ENCODE measurements at places on chromosomes 13 and 19.

DNA sequence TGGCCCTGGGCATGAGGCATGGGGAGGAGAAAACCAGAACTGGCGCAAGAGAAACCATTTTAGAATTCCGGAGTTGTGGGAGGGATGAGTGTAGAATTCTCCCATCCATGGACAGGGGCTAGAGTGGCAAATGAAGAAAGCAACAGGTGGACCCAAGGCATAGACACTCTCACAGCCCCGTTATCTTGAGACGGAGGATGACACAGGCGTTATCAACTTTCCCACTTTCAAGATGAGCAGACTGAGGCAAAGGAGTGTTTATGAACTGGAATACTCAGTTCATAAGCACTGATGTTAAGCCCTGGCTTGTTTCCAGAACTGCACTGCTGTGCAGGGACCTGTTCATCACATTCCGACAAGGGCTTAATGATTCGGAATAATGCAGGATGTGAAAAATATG is 1.1 kb upstream of the GTF3A start:
- no peak for DNase-seq

DNA sequence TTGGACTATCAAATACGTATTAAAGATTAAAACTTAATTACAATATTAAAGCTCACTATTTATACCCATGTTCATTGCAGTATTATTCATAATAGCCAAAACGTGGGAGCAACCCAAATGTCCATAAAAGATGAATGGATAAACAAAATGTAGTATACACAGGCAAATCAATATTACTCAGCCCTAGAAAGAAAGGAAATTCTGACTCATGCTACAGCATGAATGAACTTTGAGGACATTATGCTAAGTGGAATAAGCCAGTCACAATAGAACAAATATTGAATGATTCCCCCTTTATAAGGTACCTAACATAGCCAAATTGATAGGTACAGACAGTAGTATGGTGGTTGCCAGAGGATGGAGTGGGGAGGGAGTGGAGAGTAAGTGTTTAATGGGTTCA is 457.3 kb downstream of the FGF14 start:
- no peak for DNase-seq

GRCh38 chr13:82374719-82375118 is 1507.6 kb downstream of the SLITRK1 start:
- no peak for DNase-seq

DNA sequence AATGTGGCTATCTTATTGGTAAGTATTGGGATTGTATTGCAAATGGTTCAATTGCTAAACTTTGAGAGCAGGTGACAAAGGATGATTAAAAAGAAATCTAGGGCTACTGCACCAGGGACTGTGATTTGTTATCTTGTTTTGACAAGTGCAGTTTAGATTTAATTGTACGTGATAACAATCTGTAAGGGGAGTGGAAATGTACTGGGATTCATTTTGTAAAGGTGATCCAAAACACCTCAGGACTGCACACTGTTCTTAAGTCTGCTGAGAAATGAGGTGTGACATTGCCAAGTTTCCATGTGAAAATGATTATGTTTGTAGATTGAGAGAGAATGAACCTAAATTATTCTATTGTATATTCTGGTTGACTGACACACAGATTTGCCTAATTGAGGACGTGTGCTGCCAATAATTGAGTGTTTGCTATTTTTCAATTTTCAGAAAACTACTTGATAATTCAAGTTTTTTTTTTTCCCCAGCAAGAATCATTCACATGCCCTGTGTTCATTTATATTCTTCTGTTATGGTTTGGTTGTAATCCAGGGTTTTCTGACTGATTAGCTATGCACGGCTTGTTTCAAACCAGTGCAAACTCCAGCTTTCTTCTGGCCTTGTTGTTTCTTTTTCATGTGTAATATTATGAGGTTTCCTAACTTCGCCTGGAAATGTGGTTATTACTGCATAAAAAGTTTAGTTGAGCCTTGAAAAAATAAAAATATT is 308.0 kb downstream of the OLFM4 start:
- DNase-seq = no peak

- no peak for DNase-seq
Observed at GRCh38 chr13:68347220-68347619, 1117.1 kb upstream of the PCDH9 start.

- DNase-seq = peak; percentile 97
Observed at GRCh38 chr19:47598407-47599349, 10.3 kb upstream of the BICRA start.

- DNase-seq = no peak
Observed at GRCh38 chr13:37039896-37040295, 19.6 kb downstream of the SUPT20H start.

- no peak for DNase-seq
Observed at GRCh38 chr13:77511552-77511951, 24.0 kb upstream of the SCEL start.

GRCh38 chr19:36244066-36244465 is 29.2 kb downstream of the ZNF146 start:
- peak; percentile 58 for DNase-seq

DNA sequence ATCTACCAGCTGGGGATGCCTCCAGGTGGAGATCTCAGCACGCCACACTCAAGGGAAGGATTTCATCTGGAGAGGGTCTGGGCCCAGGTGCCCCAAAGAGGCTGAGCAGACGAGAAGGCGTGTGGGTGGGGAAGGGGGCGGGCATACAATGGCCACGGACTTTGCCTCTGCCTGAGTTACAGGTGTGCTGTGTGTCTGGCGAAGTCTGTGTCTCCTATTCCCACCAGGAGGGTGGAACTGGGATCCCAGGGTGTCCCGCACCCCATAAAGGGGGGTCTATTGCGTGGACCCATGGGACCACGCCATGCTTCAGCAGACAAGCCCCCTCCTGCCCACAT is 3.6 kb downstream of the TLE2 start:
- DNase-seq = no peak

- DNase-seq = peak; percentile 98
Observed at GRCh38 chr19:17539238-17540117, 16.0 kb upstream of the COLGALT1 start.

DNA sequence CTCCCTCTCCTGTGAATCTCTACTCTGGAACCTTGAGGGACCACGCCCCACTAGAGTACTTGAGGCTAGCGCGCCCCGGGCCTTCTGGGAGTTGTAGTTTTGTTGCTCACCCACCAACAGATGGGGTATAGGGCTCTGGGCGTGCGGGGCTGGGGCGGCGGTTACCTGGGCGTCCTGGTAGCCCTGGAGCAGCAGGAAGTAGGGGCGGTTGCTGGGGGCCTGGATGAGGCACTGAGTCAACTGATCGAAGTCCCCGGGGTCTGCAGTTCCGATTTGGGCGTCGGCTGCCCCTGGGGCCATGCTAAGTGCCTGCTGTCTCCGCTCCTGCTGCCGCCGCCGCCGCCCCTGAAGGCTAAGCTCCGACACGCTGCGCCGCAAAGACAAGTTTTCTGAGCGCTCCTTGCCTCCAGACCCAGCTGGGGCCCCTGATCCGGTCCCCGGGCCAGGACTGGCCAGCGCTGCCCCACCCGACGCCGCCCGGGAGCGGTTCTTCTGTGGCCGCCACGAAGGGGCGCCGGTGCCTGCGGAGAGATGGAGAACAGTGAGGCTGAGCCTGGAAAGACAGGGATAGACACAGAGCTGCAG is 5.3 kb downstream of the RASIP1 start:
- peak; percentile 92 for DNase-seq

DNA sequence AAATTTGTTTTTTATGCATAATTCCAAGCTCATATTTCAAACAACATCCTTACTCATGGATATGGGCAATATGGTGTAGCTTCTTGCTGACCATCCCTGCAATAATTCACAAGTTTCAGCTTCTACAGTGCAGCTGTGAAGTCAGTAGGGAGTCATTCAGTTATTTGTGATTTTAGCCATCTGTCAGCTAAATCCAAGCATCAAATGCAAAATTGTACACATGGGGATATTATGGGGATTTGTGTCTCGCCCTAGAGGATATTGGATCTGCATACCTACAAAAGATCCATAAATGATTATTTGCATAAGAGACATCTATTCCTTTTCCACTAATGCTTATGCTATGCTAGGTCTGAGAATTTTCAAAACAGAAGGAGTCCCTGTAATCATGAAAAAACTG is 217.9 kb upstream of the SLITRK5 start:
- no peak for DNase-seq

GRCh38 chr19:14553939-14554243 is 18.0 kb downstream of the NDUFB7 start:
- no peak for DNase-seq

DNA sequence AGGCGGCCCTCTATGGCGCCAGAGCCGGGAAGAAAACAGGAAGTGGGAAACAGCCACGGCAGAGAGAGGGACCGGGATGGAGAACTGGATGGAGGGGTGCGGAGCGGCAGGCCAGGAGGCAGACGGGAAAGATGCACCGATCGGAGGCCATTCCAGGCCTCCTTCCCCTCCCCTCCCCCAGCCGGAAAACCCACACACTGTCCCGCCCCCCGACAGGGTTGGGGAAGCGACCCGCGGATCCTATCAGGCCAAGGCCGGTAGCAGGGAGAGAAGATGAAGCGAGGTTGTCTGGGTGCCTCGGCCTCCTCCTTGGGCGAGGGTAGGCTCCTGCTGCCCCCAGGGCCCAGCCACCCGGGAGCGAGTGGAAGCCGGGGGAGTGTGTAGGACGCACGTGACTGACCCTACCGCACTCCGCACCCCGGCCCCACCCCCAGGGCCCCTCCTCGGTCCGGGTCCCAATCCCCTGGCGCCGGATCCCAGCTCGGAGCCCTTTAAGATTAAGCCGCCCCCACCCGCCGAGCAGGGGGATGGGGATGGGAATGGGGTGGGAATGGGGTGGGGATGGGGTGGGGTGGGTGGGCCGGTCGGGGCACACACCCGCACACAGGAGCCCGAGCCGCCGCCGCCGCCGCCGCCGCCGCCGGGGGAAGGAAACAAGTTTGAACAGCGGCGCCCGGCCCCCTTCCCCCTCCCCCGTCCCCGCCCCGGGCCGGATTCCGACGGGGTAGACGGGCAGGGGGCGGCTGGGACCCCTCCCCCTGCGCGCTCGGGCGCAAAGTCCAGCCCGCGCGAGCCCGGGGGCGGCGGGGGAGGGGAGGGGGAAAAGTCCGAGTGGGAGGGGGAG is 1.5 kb downstream of the ERF start:
- peak; percentile 87 for DNase-seq

DNA sequence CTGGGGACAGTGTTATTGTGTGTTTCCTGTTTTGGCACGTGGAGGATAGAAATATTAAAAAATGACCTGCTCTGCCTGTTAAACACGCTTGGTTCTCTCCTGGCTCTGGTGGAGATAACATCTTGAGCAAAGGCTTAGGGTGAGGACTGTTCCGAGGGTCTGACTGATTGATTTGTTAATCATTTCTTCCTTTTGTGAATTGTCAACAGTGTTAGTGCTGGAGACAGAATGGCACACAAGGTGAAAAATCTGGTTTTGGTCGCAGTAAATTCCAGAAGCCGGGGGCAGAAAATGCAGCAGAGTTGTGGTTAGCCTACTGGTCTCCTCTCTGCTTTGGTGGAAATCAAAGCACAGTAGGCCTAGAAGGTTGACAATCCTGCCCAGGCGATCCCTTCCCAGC is 163.6 kb downstream of the FGF9 start:
- peak; percentile 13 for DNase-seq

GRCh38 chr19:8269724-8270123 is 38.4 kb downstream of the CD320 start:
- DNase-seq = no peak

DNA sequence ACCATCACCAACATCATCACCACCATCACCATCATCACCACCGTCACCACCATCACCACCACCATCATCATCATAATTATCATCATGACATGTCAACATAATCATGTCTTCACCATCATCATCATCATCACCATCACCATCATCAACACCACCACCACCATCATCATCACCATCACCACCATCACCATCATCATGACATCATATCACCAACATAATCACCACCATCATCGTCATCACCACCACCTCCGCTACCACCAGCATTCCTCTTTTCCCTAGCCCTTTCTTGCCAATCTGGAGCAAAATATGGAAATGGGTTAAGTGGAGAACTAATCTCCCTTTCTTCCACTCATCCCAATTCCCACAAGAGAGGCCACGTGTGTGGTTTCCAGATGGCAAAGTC is 1.1 kb upstream of the TTYH1 start:
- DNase-seq = no peak

- DNase-seq = no peak
Observed at GRCh38 chr13:67045357-67045756, 184.8 kb downstream of the PCDH9 start.

DNA sequence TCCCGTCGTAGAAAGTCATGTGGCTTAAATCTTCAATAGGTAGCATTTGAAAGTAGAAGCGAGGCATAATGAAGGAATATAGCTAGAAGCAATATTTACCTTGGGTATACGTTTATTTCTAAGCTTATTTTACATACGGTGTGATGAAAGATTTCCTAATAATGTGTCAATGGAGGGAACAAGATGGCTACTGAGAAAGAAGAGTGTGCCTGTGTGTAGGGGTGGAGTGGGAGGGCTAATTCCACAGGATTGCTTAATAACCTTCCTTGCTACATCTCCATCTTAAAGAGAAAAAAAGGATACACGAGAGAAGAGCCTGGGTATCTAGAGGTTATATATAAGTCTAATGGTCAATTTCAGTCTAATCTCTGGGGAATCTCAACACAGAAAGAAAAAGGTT is 2.0 kb downstream of the SPART start:
- DNase-seq = peak; percentile 53

DNA sequence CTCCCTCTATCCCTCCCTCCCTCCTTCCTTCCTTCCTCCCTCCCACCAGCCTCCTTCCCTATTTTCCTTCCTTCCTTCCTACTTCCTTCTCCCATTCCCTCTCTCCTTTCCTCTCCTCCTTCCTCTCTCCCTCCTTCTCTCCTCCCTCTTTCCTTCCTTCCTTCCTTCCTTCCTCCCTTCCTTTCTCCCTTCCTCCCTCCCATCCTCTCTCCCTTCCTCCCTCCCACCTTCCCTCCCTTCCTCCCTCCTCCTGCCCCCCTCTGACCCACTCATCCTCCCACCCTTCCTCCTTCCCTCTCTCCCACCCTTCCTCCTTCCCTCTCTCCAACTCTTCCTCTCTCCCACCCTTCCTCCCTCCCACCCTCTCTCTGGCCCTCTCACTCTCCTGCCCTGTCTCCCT is 132.1 kb downstream of the ZNF536 start:
- DNase-seq = no peak

- no peak for DNase-seq
Observed at GRCh38 chr19:33784432-33784831, 12.2 kb upstream of the KCTD15 start.

- DNase-seq = no peak
Observed at GRCh38 chr19:995051-995827, 5.0 kb upstream of the GRIN3B start.

DNA sequence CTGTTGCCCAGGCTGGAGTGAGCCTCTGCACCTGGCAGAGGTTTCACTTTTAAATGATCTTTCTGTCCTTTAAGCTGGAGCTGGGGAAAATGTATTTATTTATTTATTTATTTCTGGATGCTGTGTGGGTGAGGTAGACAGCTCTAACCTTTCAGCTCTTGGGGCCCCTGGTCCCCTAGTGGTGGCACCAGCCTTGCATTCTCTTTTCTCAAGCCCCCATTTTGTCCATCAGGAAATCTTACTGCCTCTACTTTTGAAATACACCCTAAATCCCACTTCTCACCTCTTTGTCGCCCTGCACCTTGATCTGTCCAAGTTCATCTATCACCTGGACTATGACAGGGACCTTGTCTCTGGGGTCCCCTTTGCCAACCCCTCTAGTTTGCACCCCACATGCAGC is 2.1 kb upstream of the B9D2 start:
- DNase-seq = no peak

GRCh38 chr13:111247552-111247951 is 72.9 kb upstream of the TEX29 start:
- no peak for DNase-seq

Data from mesendoderm (in vitro differentiated cells).